ENCODE measurements at places on chromosomes 13 and 19.
A peak's percentile ranks its signal among the peaks of the same experiment; 100 is the strongest.

- DNase-seq, result no peak
Measured at GRCh38 chr13:90502153-90502552, 845.3 kb upstream of the MIR17HG start.

DNA sequence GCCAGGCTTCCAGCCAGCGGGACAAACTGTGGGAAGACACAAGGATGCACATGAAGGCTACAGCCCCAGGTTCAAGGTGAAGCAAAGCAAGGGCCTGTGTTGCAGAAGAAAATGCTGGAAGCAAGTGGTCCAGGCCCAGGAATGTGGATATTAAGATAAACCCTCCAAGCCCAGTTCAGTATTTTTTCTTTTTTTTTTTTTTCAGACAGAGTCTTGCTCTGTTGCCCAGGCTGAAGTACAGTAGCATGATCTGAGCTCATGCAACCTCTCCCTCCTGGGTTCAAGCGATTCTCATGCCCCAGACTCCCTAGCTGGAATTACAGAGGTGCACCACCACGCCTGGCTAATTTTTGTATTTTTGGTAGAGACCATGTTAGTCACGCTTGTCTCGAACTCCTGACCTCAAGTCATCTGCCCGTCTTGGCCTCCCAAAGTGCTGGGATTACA lies 4.4 kb downstream of the PRDX2 start:
- no peak for DNase-seq

DNA sequence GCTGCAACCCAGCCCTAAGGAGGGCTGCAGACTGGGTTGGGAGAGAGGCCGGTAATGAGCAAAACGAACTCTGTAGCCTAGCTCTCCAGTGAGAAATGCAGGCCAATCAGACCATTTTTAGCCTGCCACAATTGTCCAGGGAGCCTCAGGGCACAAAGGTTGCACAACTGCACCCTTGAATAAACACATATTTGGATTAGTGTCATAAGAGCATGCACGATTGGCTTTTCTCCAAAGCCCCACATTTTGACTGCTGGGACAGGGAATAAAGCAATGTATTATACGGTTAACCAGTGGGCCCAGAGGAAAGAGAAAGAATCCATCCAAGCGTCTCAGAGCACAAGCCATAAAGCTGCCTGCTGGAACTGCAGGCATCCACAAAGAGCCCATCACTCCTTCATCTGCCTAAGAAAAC lies 729.4 kb upstream of the SGCG start:
- DNase-seq, result peak; percentile 89

- DNase-seq, result no peak
Measured at GRCh38 chr13:47705185-47705584, 295.9 kb downstream of the SUCLA2 start.

DNA sequence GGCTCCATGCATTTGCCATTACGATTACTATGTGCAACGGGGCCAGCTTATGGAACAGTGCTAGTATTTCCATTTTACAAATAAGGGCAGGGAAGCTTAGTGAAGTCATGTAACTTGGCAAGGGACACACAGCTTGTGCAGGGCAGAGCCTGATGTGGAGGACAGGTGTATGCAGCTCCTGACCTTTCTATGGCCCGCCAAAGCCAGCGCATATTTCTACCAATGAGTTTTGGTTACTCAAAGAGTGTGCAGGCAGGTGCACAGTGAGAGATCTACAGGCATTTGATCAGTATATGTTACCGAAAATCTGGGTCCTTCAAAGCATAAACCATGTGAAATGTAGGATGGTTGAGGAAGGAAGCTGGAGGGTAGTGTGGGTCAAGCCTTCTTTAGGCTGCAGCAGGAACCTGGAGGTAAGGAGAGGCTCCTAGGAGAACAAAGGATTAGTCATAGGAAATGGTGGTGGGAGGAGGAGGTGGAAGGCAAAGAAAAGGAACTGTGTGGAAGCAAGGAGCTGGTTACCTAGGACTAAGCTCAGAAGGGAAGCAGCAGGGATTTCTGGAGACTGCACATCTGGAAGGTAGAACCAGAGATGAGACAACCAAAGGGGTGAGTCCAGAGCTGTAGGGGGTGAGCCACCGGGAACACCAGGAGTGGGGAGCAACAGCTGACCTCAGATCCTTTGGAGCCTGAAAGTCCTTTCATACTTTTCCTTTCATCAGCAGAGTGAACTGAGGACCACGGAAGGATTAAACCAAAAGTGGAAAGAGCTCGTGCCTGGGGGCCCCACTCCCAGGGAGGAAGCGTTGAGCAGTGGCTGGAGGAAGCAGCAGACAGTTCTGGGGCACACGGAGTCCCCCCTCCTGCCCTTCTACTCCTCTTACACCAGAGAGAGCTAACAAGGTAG lies 4.2 kb upstream of the PDX1 start:
- DNase-seq, result no peak

DNA sequence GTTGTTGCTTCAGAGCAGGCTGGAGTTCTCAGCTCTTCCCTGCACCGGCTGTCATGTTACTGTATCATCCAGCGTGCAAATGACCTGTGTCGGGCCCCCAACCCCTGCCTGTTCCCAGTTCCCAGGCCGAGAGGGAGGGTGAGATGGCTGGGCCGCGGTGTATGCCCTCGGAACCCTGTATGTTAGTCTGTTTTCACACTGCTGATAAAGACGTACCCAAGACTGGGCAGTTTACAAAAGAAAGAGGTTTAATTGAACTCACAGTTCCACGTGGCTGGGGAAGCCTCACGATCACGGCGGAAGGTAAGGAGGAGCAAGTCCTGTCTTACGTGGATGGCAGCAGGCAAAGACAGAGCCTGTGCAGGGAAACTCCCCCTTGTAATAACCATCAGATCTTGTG lies 10.9 kb downstream of the TMEM255B start:
- DNase-seq, result no peak

GRCh38 chr19:35299523-35300338 lies 7.8 kb downstream of the MAG start:
- no peak for DNase-seq

DNA sequence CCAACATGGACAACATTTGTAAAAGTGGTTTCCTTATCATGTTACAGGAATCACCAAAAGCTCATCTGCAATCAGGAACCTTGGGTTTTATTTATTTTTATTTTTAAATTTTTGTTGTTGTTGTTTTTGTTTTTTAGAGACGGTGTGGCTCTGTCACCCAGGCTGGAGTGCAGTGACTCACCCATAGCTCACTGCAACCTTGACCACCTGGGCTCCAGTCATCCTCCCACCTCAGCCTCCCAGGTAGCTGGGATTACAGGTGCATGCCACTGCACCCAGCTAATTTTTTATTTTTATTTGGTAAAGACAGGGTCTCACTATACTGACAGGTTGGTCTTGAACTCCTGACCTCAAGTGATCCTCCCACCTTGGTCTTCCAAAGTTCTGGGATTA lies 13.6 kb upstream of the SERP2 start:
- no peak for DNase-seq

- DNase-seq, result no peak
Measured at GRCh38 chr19:27767234-27767633, 1445.7 kb downstream of the UQCRFS1 start.

DNA sequence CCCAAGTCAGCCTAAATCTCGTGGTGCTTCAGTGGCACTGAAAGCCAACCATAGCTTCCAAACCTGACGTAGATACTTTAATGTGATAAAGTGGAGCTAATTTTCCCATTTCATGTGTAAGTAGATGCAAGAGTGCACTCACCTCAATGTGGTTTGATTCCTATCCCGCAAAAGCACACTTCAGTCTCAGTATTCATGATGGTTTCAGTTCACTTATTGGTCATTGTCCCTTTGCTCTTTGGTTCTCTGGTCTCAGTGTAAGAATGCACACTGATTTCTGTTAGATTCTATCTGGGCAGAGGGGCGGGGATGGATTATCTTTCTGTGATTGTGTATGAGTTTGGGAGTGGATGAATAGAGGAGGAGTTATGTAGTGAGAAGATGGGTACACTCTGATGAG lies 340.6 kb downstream of the KCNRG start:
- no peak for DNase-seq

GRCh38 chr19:37975596-37976515 lies 68.8 kb downstream of the SIPA1L3 start:
- no peak for DNase-seq

DNA sequence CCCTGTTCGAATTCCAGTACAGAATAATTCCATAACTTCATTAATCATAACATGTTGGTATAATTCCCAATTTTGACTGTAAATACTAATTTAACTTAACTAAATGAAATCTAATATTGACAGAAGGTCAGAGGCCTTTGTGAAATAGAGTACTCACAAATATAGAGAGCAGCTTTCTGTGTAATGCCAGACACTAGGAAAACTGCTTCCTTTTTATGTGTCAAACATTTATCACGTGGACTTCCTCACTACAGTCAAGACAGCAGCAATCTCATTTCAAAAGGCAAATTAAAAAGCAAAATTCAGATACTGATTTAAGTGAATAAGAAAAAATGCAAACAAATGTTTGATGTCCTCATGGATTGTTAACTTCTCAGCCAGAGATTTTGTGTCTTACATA lies 13.1 kb downstream of the ITM2B start:
- DNase-seq, result no peak

GRCh38 chr13:19185086-19185864 lies 3.7 kb upstream of the TUBA3C start:
- no peak for DNase-seq

- no peak for DNase-seq
Measured at GRCh38 chr19:19420570-19421298, 15.3 kb downstream of the GATAD2A start.

DNA sequence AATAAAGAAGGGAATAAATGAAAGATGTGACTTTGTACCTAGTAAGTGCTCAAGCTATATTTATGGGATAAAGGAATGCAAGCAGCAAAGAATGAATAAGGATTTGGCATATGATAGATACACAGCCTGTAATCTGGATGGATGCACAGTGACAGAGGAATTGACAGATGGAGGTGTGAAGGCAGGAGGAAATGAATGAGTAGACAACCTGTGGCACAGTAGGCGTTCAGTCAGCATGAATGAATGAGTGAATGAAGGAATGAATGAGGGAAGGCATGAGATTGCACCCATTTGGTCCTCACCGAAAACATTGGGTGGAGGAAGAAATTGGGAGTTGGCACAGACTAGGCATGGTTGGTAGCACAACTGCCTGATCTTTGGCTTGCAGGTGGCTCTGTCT lies 4.8 kb upstream of the PSMD8 start:
- no peak for DNase-seq

GRCh38 chr19:54341295-54341694 lies 2.3 kb upstream of the LILRA4 start:
- no peak for DNase-seq

- DNase-seq, result peak; percentile 72
Measured at GRCh38 chr19:34838753-34839431, 65.9 kb upstream of the ZNF599 start.

DNA sequence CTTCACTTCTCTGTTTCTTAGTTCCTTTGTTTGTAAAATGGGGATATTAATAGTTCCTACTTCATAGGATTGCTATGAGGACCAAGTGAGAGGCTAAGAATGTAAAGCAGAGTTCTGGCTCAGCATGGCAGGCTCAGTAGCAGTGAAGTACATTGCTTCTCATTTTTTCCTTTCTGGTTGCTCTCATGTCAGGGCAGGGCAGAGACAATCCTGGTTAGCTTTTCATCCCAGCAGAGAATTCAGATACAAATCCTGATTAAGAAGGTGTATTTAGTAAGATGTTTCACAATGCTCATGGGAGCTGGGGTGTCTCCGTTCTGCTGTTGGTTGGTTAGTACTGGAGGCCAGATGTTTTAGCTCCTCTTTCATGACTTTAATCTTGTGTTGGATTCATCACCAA lies 42.9 kb downstream of the WASF3 start:
- no peak for DNase-seq

DNA sequence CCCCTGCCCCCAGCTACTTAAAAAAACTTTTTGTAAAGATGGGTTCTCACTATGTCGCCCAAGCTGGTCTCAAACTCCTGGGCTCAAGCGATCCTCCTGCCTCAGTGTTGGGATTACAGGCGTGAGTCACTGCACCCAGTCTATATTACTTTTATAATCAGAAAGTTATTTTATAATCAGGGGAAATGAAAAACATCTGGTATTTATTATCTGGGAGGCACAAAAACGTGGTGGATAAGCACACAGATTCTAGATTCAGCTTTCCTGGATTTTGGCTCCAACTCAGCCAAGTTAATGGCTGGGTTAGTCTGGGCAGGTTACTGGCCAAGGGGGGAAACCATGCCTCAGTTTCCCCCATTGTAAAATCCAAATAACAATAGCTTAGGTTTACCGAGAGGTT lies 24.7 kb downstream of the KEAP1 start:
- no peak for DNase-seq

GRCh38 chr13:44259045-44260027 lies 114.3 kb upstream of the SERP2 start:
- DNase-seq, result no peak

GRCh38 chr19:44732235-44733014 lies 16.1 kb upstream of the BCL3 start:
- DNase-seq, result no peak
